ENCODE measurements at places on chromosomes 2 and 18.
A peak's percentile ranks its signal among the peaks of the same experiment; 100 is the strongest.

DNA sequence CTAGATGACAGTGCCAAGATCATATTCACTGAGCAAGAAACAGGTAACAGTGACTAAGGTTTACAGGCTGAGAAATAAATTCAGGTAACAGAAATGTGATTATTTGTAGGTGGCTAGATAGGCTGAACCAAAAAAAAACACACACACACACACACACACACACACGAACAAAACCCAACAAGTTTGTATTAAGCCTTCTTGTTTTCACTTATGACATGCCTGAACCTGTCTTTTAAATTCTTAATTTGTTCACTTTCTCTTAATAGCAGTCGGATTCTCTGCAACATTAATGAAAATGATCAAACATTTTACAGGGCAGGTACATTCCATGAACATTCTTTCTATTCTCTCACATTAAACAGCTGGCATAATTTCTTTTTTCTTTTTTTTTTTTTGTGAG, 18.8 kb upstream of the KIDINS220 start:
- no peak for DNase-seq

DNA sequence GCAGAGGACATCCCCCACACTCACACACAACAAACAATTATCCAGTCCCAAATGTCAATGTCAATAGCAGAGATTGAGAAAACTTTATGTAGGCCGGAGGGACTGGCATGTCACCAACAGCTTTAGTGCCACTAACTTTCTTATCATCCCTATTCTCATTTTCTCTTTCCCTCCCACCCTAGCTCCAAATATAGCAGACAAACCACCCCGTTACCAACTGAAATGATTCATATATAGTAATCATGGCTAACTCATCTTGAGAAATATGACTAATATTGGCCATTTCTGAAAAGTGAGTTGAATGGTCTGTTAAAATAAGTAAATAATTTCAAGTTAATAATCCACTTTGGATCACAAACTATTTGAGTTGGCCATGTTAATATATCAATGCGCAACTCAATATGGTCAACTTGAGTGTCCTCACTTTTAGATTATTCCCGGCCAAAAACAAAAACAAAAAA, 242.1 kb upstream of the RND3 start:
- DNase-seq, result no peak

DNA sequence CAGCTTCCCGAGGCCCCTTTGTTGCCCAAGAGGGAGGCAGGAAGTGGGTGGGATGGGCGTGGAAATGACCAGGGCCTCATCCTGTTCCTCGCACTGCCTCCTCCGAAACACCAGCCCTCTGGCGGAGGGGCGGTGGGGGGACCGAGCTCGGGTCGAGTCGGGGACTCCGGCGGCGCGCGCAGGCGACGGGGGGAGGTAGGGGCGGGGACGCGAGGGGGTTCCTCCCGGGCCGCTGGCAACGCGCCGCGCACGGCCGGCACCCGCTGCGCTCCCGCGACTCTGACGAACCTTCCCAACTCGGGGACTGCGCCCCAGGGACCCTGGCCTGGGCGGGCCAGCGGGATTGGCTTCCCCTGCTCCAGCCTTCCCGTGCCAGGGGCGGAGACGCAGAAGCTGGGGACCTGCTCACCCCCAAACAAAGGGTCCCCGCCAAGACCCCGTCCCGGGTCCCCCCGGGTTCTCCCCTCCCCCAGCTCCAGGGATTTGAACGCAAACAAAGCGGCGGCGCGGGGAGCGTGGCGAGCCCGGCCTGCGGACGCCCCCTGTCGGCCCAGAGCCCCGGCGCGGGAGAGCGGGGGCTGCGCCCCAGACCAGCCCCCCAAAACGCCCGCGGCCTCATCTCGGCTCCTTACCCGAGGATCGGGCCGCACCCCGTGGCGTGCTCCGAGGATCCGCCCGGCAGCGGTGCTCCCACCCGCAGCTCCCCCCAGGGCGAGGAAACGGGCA, 1.2 kb downstream of the SEMA4C start:
- DNase-seq, result peak; percentile 95

DNA sequence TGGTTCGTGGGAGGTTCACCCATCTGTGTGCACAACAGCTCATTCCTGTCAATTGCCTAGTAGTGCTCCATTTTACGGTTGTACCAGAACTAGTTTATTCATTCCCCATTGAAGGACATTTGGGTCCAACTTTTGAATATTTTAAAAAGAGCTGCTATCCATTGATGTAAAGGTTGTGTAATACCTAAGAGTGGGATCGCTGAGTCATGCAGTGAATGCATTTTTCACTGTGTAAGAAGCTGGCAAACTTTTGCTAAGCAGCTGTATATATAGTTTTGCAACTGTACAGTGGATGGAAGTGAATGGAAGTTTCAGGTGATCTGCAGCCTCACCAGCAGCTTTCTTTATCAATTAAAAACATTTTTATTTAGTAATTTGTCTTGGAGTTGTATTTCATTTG, 104.5 kb downstream of the DCDC2C start:
- DNase-seq, result no peak

DNA sequence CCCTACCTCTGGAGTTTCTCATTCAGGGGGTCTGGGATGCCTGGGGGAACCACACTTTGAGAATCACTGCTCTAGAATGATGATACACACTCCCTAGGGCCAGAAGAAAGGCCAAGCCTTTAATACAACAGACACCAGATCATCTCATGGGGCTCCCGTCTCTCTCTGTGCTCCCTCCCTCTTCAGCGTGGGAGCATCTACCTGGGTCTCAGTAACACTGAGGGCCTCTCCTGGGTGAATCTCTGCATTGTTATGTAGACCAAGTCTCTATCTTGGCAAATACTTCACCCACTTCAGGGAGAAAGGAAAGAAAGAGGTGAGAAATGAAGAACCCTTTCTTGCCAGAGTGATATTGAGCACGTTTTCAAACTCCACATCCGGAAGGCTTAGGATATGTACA, 146.8 kb upstream of the MSH6 start:
- no peak for DNase-seq

- no peak for DNase-seq
Observed at GRCh38 chr18:72648079-72648478, 103.9 kb upstream of the CBLN2 start.

DNA sequence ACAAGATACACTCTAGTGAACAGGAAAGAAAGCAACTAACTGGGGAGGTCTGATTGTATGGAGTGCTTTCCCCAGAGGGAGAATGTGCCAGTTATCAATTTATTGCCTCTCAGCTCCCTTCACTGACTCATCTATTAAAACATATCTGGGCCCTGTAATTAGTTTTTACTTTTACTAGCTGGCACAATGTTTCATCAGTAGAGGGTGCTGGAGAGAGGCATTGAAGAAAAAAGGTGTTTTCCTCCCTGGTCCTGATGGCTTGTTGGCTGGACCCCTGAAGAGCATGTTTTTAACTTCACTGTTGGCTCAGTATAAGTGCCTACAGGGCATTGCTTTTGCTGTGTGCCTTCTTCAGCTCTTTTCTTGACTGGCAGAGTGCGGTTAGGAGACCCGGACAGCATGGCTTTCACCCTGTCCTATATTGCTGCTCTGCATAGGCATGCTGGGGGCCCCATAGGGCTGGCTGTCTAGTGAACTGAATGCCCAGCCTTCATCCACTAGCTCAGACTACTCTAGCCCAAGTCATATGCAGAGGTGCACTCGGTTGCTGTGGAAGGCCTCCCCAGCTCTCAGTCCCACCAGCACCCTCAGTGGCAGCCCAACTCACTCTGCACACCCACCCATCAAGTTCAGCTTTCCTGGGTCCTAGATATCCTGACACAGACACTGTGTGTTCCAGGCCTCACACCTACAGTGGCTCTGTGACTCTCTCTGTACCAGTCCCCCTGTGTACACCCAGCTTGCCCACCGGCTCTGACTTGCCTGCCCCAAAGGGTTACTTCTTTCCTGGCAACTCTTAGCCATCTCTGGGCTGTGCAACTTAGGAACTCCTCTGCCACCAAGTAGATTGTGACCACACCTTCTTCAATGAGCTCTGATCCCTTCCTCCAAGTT, 62.3 kb upstream of the ACYP2 start:
- DNase-seq, result no peak

DNA sequence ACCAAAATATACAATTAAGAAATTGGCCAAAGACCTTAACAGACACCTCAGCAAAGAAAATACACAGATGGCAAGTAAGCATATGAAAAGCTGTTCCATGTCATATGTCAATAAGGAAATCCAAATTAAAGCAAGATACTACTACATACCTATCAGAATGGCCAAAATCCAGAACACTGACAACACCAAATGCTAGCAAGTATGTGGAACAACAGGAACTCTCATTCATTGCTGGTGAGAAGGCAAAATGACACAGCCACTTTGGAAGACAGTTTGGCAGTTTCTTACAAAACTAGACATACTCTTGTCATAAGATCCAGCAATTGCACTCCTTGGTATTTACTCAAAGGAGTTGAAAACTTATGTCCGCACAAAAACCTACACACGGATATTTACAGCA, 20.3 kb upstream of the DNAJC10 start:
- no peak for DNase-seq

- DNase-seq, result no peak
Observed at GRCh38 chr2:128317181-128317898, 1.3 kb downstream of the HS6ST1 start.

- no peak for DNase-seq
Observed at GRCh38 chr2:173353556-173353955, 1.1 kb upstream of the CDCA7 start.

- no peak for DNase-seq
Observed at GRCh38 chr18:62876828-62877227, 161.5 kb downstream of the PHLPP1 start.

GRCh38 chr2:183125659-183126341, 1.6 kb downstream of the NUP35 start:
- no peak for DNase-seq

DNA sequence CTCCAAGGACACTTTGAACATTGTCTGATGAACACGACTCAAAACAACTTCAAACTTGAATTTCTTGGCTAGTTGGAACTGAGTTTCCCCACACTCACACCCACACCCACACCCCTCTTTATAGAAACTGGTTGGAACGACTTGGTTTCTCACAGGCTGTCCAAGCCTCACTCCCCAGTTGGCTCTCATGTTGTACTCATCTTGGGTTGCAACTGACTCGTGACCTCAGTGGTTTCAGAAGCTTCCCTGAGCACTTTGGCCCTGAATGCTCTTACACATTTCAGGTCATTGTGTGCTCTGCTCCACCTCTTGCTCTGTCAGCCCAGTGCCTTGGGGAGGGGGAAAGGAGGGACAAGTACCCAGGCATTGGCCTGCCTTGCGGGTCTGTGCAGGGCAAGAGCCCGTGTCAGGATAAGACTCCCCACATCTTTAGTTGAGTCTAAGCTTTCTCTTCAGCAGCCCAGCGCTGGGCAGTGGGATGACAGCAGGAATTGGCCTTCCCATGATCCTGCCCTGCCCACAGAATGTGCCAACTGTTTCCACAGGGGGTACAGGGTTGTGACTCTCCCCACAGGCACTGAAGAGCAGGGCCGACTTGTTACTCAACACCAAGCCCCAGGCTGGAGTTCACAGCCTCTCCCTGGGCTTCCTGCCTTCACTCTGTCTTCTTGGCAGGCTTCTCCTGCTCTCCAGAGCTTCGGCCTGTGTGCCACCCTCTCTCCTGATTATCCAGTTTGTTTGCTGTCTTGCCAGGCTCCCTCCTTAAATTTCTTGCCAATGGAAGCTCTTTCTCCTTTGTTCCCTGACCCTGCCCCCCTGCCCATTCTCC, 104.6 kb downstream of the RTN4 start:
- DNase-seq, result no peak

GRCh38 chr2:197130318-197130717, 180.3 kb downstream of the ANKRD44 start:
- DNase-seq, result no peak

GRCh38 chr2:69567157-69567908, 76.2 kb downstream of the AAK1 start:
- no peak for DNase-seq

DNA sequence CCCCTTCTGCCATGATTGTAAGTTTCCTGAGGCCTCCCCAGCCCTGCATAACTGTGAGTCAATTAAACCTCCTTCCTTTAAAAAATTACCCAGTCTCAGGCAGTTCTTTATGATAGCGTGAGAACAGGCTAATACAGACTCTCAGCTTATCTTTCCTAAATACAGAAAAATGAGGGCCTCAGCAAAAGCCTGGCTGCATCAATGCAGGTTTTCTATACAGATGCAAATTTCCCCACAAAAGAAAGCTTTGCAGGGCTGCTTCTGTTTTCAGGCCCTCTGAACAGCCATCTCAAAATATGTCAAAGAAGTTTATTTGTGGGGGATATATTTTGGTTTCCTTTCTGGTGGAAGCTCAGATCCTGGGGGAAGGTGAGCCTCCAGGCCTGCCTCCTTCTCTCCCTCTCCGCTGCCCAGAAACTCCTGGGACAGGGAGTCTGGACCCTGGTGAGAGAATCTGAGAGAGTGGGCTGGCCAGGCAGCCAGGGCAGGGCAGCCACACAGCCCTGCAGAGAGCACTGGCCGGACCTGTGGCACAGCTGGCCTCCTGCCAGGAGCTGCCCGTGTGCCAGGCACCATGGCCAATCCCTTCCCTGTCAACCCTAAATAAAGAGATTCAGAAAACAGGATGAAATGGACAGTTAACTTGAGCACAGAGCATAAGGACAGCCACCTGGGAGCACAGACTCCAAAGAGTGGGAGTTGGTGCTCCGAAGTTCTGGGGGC, 21.6 kb upstream of the AGXT start:
- no peak for DNase-seq

GRCh38 chr2:62152000-62152399, 43.9 kb upstream of the B3GNT2 start:
- DNase-seq, result peak; percentile 44

DNA sequence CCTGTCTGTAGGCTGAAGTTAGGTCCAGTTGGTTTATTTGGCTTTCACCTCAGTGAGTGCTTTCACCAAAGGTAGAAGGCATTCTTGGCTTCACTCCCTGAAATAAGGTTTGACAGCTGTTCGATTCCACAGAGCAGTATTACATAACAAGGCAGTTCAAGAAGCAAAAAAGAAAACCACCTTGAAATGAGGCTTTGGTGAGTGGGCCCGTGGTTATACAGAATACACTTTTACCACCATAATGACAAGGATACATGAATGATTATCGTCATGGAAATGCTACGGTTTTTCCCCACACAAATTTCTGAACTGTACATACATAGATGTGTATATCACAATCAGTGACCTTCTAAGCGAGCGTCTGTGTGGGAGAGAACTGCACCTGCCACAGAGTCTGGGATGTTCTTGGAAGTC, 80.0 kb upstream of the CHRNA1 start:
- no peak for DNase-seq

- no peak for DNase-seq
Observed at GRCh38 chr2:18959952-18960717, 370.8 kb upstream of the NT5C1B start.

DNA sequence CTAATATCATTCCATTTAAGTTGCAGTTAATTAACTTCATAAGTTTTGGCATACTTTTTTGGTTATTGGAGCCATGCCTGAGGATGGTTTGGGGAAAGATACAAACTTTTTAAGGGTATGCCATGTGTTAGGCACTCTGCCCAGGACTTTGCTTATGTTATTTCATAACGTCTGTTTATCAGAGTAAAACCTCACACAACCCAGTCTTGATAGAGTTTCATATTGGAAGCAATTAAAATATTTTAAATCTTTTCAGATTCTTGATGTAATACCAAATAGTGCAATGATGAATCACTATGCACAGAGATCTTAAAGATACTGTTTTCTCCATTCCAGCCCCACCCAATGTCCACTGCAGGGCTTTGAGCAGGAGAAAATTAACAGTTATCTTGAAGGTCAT, 529.1 kb upstream of the HNMT start:
- no peak for DNase-seq

All from urothelium cell line (cell line).